ENCODE measurements at places on chromosomes 2 and 18. TPM values are rescaled to one million over a fixed set of nuclear protein-coding genes. Genes with fewer than 3 reads are reported as not detected.

The RUFY4 gene
- total RNA-seq, result not detected

DNA sequence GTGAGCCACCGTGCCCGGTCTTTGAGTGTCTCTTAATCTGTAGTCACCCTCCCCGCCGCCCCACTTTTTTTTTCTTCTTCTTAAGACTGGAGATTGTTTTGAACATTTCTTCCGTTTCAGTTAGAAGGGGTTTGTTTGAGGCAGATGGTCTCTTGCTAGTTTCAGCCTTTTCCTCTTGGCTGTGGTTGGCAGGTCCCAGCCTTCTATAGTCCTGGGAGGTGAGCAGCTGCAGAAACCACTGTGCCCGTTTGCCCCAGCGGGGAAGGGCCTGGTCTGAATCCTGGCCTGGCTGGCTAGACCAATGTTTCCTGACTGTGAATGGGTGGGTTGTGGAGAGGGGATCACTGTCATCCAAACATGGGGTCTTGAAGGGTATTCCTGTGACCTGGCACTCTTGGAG is 30.1 kb upstream of the MCFD2 start:
- no peak for DNase-seq

DNA sequence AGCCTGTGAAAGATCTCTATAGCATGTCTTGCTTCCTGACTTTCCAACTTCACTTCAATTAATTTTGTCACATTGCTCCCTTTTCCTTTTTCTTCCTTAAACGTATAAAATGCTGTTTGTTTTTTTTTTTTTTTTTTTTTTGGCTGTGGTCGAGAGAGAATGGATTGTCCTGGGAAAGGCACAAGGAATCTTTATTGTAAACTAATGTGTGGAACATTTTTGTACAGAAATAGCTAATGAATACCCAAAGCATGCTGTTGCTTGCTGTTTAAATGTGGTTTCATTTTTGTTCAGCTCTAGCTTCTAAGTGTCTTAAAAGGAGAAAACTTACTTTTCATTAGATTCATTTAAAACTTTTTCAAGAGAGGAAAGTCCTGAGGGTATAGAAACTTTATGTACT is 105.5 kb downstream of the GPD2 start:
- DNase-seq, result no peak

DNA sequence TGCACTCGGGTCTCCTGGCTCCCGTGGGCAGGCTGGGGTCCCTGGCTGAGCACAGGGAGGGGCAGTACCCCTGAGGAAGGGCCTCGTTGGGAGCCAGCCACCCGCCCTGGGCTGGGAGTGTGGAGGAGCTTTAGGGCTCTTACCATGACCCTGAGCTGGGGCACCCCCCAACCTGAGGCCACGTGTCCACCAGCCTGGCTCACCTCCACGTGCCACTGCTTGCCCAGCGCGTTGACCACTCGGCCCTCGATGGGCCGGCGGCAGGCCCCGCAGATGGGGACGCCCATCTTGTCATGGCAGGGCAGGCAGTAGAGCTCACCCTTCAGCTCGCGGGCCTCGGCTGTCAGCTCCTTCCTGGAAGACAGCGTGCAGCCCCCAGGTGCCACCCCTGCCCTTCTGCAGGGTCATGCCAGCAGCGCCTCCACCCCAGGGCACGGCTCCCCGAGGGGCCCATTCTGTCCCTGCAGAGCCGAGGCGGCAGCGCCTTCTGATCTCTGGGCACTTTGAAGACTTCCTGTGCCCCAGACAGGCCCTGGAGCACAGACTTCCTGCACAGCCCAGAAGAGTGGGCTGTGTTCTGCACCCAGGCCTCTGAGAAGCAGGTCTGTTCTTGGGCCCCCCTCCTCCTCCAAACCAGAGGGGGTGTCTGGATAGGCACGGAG is 4.0 kb upstream of the GPR17 start:
- no peak for DNase-seq

- peak; percentile 83 for DNase-seq
Observed at GRCh38 chr2:219446101-219446504, 11.5 kb downstream of the SPEG start.

The KATNAL2 gene
- 2.0 TPM for total RNA-seq

DNA sequence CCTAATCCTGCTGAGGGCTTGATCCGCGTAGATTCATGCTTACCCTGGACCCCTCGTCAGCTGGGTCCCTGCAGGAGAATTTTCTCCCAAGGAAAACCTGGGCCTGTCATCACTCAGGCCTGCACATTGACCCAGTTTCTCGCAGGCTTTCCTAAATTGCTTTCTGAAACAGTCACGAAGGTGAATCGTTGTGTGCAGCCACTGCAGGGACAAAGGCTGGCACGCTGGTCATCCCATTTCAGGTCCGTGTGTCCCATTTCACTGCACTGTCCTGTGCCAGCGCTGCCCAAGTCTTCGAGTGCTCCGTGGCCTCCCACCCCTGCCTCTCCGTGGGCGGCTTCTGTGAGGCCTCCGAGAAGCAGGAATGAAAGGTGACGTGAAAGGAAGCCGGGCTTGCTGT is 62.8 kb upstream of the YWHAQ start:
- DNase-seq, result no peak

- DNase-seq, result peak; percentile 2
Observed at GRCh38 chr2:118473241-118473640, 374.2 kb downstream of the EN1 start.

The DRC1 gene
- not detected for total RNA-seq

- DNase-seq, result peak; percentile 30
Observed at GRCh38 chr2:240277073-240277806, 136.8 kb upstream of the OTOS start.

- DNase-seq, result no peak
Observed at GRCh38 chr2:133378928-133379549, 189.2 kb downstream of the NCKAP5 start.

The SERPINB3 gene
- not detected for total RNA-seq

DNA sequence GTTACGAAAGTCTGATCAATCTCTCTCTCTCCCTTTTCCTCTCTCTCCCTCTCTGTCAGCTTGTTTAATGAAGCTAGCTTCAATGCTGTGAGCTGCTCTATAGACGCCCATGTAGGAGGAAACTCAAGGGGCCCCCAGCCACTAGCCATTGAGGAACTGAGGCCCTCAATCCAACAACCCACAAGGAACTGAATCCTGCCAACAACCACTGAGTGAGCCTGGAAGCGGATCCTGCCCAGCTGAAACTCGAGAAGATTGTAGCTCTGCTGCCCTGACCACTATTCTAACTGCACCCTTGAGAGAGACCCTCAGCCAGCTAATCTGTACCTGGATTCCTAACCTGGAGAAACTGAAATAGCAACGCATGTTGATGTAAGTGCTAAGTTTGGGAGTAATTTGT is 129.2 kb downstream of the BCL11A start:
- no peak for DNase-seq

The ACVR1C gene
- not detected for total RNA-seq

DNA sequence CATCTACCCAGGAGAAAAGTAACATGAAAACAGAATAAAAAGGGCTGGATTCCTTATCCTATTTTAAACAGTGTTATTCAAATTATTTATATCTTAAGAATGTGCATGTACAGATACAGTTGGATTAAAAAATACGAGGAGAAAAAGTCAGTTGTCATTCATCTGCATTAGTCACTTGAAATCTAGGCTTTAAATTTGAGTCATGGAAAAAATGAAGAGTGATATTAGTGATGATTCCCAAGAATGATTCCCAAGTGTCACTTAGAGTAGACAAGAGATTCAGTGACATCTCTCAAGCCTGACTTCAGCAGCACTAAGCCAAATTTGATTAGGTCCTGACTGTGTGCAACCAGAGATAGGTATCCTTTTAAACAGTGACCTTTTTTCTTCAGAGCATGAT is 394.2 kb downstream of the IRS1 start:
- DNase-seq, result no peak

- DNase-seq, result no peak
Observed at GRCh38 chr2:240917684-240918257, 11.6 kb downstream of the CROCC2 start.

The EFR3B gene
- total RNA-seq, result 0.02 TPM

DNA sequence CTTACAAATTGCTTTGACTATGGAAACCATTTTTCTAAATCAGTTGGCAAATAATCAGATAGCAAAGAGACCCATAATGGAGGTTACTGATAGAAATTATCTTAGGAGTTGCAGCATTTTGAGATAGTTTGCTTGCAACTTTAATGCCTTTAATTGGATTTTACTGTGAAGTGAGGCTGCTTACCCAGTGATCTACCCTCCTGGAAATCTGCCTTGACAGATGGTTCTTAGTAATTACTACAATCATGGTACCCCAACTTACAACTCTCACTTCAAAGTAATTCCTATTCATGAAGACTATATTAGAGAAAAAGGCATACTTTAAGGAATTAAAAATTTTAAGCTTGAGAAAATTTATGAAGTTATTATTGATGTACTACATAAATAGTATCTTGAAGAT is 1288.6 kb upstream of the CDH2 start:
- DNase-seq, result no peak

DNA sequence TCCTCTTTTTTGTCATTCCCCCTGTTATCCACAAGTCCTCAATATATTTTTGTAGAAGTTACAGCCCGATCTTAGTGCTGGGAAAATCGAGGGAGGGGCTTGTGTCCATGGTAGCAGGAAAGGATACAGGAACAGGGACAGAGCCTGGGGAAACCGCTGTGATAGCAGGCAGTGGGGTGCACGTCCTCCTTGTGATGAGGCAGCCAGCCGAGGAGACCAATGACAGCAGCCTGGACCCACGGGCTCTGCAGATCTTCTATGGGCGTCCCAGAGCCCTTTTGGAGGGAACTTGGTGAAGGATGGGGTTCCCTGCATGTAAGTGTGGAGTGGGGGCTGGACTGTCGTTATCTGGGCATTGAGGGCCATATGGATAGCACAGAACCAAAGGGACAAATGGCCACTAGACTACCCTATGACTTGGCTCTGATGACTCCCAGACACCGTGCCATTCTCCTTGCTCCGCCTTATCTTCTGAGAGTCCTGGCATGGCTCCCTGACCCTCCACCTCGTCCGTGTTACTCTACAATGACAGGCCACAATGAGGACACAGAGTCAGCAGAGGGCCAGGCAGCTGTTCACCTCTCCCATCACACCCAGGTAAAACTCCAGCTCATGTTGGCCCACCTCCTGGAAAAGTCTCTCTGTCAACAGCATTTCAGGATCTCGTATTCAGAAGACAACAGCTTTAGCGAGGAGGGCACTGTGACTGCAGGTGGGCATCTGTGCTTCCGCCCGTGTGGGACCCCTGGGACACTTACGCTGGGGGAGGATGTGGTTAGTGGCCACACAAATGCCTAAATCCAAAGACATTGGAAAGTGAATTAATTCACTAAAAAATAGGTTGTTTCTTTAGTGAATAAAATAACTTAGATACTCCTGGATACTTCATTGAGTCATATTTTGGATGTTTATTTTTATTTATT is 100.1 kb downstream of the VAPA start:
- DNase-seq, result no peak

The ST8SIA3 gene
- total RNA-seq, result not detected

The NAT8 gene
- not detected for total RNA-seq

The SCYGR4 gene
- not detected for total RNA-seq

DNA sequence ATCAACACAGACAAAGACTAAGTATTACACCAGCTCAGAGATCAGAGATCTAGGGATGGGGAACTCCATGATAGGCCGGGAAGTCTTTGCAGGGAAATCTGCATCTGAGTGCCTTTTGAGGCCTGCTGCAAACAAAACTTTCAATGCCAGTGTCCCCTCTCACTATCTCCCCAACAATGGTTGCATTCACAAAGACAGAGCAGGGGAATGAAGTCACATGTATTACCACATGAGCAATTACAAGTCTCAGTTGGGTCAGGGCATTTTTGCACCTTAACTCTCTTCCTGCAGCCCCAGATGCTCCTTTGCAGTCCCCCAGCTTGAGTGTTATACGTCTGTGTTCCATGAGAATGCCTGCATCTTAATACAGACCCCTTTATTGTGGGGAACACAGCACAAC is 1.8 kb upstream of the RNF144A start:
- DNase-seq, result no peak

- DNase-seq, result no peak
Observed at GRCh38 chr18:76791106-76791505, 31.3 kb upstream of the ZNF236 start.

DNA sequence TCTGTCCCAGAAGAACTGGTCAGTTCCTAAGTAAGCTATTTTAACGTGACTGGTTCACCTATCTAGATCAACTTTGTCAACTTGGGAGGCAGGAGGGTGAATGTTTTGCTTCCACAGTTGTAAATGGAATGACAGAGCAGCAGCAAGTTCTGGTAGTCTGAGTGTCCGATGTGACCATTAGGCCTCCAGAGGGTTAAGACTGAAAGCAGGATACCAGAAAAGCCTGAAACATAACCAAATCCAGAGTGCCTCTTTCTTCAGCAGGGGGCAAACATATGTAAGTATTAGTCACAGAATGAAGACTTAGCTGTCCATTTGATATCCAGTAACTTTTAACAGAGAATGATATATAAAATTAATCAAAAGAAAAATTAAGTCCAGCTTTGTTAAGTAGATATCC is 9.2 kb downstream of the HOXD3 start:
- DNase-seq, result no peak

GRCh38 chr2:82000606-82001005 is 1696.1 kb upstream of the LRRTM1 start:
- DNase-seq, result no peak

- DNase-seq, result no peak
Observed at GRCh38 chr18:32909798-32910561, 137.2 kb upstream of the KLHL14 start.
